Midbrain (tissue), 1 donor: ENCODE measurements at places on chromosomes 12 and 14.

- DNase-seq, result no peak
These were observed 37.7 kb downstream of the NEUROD4 start for GRCh38 chr12:55057481-55057880.

- DNase-seq, result no peak
These were observed 4.0 kb downstream of the ASCL4 start for GRCh38 chr12:107778383-107779025.

DNA sequence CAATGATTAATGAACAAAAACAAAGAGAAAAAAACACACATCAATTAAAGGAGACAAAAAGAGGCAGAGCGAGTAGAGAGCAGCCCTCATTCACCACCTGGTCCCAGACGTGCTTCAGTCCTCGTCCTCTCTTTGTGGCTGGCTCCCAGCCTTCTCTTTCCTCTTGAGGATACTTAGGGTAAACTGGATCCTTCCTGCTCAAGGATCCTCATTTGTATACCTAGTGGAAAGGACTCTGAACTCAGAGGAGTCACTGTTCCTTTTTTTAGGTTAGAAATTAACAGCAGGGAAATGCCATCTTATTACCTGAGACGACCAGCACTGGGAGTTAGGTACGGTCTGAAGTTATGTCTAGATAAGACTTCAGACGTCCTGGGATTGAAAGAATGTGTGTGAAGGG, 9.7 kb downstream of the MLEC start:
- no peak for DNase-seq

- no peak for DNase-seq
These were observed 586 bp downstream of the TTC6 start for GRCh38 chr14:37595809-37596621.

- no peak for DNase-seq
These were observed 58.8 kb upstream of the SLC24A4 start for GRCh38 chr14:92264195-92264594.

- no peak for DNase-seq
These were observed 286.6 kb upstream of the KITLG start for GRCh38 chr12:88866881-88867280.

DNA sequence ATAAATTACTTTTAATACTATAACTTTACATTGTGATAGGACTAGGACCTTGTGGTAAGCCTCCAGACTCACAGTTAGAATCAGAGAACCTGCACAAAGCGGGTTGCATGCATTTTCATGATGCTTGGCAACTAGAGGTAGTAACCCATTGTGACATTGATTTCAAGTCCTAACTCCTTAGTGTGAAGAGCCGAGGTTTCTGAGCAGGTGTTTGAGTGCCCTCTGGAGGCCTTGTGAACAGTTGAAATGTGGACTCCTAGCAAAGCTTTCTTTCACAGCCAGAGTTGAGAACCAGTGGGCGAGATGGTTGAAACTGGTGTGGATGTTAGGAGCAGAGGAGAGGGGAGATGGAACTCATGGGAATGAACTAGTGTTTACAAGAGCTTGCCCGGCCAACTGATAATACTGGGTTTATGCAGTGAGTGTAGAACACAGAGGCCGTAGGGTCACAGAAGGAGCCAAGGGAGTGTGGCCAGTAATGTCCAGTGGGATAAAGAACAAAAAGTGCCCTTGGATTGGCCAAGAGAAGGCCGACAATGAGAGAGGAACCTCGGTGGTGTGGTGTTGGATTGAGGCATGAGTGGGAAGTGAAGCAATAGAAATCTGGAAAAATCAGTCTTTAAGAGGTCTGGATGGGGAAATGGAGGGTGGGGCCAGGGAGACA, 10.9 kb downstream of the ZNF664 start:
- DNase-seq, result peak; percentile 78

DNA sequence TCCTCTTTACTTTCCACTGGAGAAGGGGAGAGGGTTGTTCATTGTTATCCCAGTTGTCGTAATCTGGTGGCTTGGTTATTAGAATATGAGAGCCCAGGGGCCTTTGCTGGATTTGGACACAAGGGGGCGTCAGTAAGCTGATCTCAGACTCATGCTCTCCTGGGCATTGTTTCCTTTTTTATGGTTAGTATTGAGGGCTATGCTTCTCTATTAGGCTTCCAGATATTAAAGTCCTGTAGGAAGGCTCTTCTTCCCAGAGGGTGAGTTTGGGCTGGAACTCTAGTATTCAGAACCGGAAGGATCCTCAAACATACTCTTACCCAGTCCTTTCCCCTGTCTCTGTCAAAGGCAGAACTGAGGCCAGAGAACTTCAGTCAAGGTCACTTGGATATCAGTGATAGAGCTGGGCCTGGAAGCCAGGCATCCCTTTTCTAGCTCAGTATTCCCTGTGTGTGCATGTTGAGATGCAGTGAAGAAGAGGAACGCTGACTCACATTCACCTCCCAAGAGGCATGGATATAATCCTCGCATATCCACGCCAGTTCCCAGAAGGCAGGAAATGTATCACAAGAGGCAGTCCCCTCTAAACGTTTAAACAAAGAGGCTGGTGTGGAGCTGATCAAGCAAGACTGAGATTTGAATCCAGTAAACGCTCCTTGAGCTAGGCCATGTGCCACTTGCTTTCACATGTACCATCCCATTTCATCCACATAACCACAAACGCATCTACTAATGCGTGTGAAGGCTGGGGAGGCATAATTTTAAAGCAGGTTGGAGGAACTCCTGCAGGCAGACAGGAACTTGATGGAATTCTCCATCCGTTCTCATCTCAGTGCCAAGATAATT, 41.6 kb downstream of the UBE3B start:
- peak; percentile 78 for DNase-seq

DNA sequence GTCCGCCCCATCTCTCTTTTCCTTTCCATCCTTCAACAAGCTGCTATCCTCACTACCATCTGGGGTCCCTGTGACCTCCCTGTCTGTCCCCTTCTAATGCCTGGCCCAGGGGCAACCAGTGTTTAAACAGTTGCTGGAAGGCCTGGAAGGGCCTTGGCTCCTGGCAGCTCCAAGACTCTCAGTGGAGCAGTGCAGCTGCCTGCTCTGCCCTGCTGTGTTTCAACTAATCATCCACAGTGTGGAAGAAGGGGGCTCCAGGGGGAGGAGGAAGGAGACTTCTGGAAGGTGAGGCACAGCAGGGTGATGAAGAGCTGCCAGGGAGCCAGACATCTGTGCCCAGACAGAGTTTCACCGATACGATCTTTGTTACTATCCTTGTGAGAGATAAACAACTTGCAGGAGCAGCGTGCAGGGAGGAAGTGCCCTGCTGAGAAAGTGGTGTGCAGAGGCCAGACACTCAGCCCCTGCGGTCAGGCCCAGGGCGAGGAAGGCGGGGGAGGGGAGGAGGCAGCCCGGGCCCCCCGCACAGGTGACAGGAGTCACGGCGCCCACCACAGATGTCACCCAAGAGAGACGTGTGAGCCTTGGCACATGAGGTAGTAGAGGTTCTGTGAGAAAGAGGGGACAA, 1061.8 kb downstream of the BCL11B start:
- DNase-seq, result no peak

DNA sequence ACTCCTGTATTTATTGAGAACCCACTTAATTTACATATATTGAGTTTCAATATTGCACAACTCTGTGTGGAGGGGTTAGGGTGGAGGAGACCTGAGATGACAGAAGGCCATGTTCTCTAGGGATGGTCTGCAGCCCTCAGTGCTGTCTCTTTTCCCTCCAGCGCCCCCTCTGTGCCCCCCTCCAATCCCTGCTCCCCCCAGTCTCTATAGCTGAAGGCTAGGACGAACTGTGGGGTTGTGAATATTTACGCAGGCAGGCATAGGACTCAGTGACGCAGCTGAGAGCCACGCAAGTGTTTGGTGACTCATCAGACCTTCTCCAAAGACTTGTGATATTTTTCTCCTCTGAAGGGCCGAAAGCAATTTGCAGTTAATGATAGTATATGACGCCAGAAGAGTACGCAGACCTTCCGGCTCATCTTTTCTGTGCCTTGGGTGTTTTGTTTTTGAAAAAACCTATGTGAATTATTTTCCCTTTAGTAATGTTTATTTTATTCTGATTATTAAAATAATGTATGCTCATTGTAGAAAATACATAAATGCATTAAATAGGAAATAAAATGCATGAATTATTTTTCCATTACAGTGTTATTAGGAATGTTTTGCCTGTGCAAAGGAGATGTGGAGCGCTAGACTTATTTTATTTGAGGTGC, 85.3 kb downstream of the SLC25A47 start:
- DNase-seq, result no peak

- DNase-seq, result no peak
These were observed 19.5 kb upstream of the CDK17 start for GRCh38 chr12:96419576-96420276.

DNA sequence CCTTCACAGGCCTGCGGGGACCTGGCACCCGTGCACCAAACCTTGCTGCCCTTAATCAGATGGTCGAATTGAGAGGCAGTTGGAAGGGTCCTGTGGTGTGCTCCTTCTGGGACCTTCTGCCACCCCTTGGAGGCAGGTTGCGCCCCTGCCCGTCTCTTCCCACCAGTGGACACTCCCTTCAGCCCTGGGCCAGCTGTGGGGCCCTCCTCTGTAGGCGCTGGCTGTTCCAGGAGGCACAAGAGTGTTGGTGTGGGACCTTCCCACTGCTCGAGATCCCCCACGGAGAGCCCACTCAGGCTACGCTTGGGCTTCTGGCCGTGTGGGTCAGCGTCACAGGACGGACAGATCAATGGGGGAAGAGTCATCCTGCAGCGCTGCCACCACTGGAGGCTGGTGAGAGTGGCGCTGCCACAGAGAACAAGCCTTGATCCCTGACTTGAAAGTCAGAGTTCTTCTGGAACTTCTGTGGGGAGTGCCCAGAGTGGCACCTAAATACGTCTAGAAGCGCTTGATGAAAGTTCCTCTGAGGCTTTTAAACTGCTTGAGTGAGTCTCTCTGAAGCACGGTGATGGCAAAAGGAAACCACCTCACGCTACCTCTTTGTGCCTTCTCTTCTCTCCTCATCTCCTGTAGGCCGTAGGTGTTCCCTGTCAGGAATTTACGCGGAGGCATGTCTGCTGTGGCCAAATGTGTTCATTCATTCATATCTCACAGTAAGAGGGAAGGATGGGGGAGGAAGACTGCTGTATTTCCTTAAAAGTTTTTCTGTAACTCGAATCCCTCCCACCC, 48.3 kb downstream of the TRAF3 start:
- no peak for DNase-seq

GRCh38 chr12:85693093-85693665, 143.0 kb downstream of the RASSF9 start:
- no peak for DNase-seq

DNA sequence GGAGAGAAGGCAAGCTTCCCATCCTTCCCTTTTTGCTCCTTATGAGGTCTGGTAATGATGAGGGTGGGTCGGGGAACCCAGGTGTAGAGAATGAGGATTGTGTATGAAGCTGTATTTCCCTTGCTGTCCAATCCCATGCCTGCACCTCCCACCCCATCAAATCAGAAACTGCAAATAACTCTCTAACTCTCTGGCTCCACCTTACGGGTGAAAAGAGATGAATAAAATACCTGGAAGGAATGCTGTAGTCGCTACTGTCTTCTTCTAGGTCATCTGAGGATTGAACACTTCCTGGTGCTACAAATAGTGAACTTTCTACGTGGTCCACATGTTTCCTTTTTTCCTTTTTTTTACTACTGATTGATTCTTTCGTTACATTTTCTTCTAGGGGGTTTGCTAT, 38.9 kb upstream of the DICER1 start:
- DNase-seq, result no peak

- no peak for DNase-seq
These were observed at the start of gene TRHDE for GRCh38 chr12:72272091-72272661. TRHDE (plus strand) TSS chr12:72272370; CDS start chr12:72272644, 274 bp downstream.

DNA sequence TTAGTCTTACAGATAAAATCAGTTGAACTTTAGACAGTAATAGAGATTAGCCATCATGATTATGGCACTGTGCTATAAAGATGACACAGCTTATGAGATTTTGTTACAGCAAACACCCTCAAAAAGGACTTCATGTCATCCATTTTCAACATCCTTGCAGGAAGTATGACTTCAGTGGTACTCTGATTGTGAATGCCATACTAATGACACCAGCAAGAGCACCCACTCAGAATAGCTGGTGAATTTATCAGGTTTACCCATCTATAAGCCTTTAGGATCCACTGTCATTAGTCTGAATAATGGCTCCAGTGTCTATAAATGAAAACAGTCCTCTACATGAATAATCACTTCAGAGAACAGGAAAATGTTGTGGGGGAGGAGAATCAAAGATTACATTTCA, 615.2 kb downstream of the RPS29 start:
- no peak for DNase-seq

DNA sequence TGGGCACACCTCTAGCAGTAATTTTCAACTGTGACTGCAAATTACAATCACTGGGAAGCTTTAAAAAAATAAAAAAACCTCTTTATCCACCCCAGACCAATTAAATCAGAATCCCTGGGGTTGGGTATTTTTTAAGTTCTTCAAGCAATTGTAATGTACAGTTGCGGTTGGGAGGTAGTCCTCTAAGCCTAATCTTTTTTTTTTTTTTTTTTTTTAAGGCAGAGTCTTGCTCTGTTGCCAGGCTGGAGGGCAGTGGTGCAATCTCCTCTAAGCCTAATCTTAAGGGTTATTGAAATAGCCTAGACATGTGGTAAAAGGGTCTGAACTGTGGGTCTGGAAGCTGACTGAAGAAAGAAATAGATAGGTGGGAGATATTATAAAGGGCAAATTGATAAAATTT, 230.5 kb downstream of the AKAP6 start:
- DNase-seq, result no peak

DNA sequence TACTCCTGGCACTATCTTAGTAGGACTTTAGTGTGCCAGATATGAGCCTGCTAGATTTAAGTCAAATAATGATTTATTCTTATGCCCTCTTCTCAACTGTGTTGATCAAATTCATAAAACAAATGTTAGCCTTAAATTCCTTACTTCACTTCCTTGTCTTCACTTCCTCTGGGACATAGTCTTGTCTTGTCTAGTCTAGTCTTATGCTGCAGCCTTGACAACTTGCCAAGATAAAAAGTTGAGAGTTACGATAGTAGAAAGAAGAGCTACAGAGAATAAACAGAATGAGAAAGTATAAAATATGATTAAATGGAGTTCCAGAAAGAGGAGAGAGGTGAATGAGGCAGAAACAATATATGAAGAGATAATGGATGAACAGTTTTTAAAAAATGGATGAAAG, 378.1 kb downstream of the DAD1 start:
- no peak for DNase-seq

DNA sequence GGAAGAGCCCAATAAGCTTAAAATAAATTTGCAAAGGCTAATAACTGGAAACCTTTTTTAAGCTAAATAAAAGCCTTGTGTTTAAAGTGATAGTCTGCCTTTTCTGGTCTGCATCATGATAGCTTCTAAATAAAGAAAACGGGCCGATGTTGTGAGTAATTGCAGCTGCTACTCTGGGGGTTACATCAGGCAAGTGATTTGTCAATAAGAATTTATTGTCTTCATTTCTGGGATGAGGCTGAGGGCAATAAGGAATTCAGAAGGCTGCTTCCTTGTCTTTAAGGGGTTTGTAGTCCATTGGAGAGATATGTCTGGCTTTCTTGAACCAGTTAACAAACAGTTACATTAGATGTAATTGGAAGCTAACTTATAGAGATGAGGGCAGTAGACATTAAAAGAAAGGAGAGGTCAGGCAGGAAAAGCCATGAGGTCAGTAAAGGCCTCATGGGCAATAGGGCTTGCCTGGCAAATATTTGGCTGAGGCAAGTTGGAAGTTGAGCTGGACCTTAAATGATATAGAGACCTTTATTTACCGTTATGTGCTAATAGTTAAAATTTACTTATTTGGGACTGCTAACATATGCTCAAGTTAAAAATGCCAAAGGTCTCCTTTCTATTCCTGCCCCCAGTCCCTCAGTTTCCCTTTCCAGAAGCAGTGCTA, 85.0 kb downstream of the CRADD start:
- DNase-seq, result no peak

GRCh38 chr12:43098071-43098470, 453.9 kb downstream of the ADAMTS20 start:
- DNase-seq, result no peak

GRCh38 chr14:20658246-20658645, 16.8 kb upstream of the OR6S1 start:
- DNase-seq, result no peak
